ENCODE measurements at places on chromosomes 3 and 15. TPM values are rescaled to one million over a fixed set of nuclear protein-coding genes. Genes with fewer than 3 reads are reported as not detected.

GRCh38 chr3:153145454-153145853, 16.6 kb upstream of the RAP2B start:
- H3K4me3 ChIP-seq: no peak overlapping the region
- H3K4me1 ChIP-seq: no peaks in the 10 kb centered on the region
- H3K27me3 ChIP-seq: no peaks in the 10 kb centered on the region
- H3K36me3 ChIP-seq: no peaks in the 10 kb centered on the region
- no peak for DNase-seq

The GNAT1 gene
- 4.7 TPM for total RNA-seq

DNA sequence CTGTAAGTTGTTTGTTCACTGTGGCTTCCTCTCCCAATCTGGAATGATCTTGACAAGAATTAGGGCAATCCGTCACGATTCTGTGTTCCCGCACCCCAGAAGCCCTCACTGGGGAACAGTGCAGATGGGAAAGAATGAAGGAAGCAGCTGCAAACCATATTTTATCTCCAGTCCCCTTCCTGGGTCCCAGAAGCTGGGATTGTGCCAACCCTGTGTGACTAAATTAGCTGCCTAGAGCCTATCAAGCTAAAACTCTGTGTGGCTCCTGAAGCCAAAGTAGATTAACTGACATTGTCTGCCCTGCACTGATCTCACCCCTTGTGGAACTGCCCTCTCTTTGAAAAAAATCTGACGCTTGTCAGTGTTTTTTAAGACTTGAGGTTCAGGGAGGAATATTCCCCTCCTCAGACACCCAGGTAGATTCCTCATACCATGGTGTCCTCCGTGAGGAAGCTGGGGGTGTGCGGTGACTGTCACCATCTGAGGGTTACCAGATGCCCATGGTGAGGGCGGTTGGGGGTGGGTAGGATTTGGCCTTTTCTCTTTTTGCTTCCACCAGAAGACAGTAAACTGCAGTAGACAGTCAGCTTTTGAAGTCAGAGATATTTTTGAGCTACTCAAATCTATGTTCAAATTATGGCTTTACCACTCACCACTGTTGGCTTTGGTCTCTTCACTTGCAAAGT, 358.3 kb upstream of the TPM1 start:
- DNase-seq: no peak
- no peaks in the 10 kb centered on the region for H3K4me1 ChIP-seq
- no peak overlapping the region for H3K4me3 ChIP-seq
- H3K27me3 ChIP-seq: no peaks in the 10 kb centered on the region
- no peak overlapping the region for H3K27ac ChIP-seq

DNA sequence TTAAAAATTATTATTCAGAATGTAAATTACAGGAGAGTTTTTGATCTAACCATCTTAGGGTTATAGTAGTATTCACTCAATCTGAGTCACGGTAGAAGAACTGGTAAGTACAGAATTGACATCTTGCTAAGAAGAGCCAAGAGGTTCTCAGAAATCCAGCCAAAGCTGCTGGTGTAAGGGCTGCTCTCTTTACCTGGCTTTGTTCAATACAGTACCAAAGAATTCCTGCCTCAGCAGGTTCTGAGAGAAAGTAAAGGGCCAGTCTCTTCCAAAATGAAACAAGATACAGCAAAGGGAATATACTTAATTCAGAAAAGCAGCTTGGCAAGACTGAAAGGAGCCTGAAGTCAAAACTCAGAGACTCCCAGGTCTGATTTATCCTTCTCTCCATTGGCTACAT, 193.1 kb downstream of the TNIK start:
- H3K27me3 ChIP-seq: no peaks in the 10 kb centered on the region
- peak overlapping the region; percentile 50 for H3K27ac ChIP-seq
- H3K36me3 ChIP-seq: no peaks in the 10 kb centered on the region
- H3K4me3 ChIP-seq: no peak overlapping the region
- DNase-seq: no peak

The EXD1 gene
- total RNA-seq: not detected

DNA sequence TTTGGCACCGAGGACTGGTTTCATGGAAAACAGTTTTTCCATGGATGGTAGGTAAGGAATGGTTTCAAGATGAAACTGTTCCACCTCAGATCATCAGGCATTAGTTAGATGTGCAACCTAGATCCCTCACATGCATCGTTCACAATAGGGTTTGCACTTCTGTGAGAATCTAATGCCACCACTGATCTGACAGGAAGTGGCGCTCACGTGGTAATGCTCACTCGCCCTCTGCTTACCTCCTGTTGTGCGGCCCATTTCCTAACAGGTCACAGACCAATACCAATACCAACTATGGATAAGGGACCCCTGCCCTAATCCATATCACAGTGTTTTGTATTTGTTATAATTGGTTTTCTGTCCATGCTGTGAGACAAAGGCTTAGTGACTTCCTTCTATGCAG, 58.9 kb downstream of the SLMAP start:
- no peak overlapping the region for H3K4me3 ChIP-seq
- peaks cover 9% of the 10 kb centered on the region for H3K4me1 ChIP-seq
- DNase-seq: no peak
